ENCODE measurements at places on chromosomes 6 and 20. TPM values are rescaled to one million over a fixed set of nuclear protein-coding genes. Genes with fewer than 3 reads are reported as not detected.

GRCh38 chr6:1724124-1724523 lies 114.4 kb downstream of the FOXC1 start:
- no peak for DNase-seq
- no peaks in the 10 kb centered on the region for H3K27me3 ChIP-seq
- H3K4me3 ChIP-seq = no peak overlapping the region
- no peaks in the 10 kb centered on the region for H3K36me3 ChIP-seq

CST4 gene
- total RNA-seq = not detected

TIAM2 gene
- 23.6 TPM for total RNA-seq

- peak overlapping the region; percentile 93 for H3K4me3 ChIP-seq
- peaks cover 18% of the 10 kb centered on the region for H3K4me1 ChIP-seq
- DNase-seq = no peak
- no peaks in the 10 kb centered on the region for H3K27me3 ChIP-seq
These were observed 591 bp upstream of the DCBLD1 start for GRCh38 chr6:117481926-117482239.

KHDC1L gene
- total RNA-seq = not detected

CDC5L gene
- total RNA-seq = 18.2 TPM

Data from astrocyte (in vitro differentiated cells and primary cell).